Right atrium auricular region (tissue), 2 donors: ENCODE measurements at places on chromosomes 11 and 22.

DNA sequence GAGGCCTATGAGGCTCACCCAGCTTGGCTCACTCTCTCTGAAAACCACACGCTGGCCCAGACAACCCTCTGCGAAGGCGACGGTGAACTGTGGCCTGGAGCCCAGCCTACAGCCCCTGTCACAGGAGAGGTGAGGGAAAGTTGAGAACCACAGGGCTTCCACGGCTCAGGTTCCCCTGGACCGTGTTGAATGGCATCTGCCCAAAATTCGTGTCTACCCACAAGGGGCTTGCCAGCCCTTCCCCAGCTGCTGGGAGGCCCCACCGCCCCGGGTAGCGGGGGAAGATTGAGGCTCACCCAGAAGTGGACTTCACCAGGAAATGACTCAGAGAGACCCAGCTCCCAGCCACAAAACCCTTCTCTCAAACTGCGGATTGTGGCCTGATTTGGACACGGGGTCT, 197.1 kb downstream of the CTTN start:
- DNase-seq: no peak

DNA sequence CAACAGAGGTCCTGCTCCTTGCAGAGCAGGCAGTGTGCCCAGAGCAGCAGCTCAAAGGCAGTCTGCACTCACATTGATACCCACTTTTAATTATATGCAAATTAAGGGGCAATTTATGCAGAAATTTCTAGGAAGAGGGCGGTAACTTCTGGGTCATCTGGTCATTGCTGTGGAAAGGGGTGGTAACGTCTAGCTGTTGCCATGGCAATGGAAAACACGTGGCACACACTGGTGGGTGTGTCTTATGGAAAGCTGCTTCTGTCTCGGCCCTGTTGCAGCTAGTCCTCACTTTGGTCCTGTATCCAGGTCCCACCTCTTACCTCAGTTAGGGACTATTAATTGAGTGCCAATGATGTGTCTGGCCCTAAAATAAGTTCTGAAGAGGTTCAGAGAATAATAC, 36.8 kb downstream of the BARX2 start:
- DNase-seq: no peak

GRCh38 chr22:38973289-38974169, 8.6 kb upstream of the APOBEC3B start:
- DNase-seq: no peak

DNA sequence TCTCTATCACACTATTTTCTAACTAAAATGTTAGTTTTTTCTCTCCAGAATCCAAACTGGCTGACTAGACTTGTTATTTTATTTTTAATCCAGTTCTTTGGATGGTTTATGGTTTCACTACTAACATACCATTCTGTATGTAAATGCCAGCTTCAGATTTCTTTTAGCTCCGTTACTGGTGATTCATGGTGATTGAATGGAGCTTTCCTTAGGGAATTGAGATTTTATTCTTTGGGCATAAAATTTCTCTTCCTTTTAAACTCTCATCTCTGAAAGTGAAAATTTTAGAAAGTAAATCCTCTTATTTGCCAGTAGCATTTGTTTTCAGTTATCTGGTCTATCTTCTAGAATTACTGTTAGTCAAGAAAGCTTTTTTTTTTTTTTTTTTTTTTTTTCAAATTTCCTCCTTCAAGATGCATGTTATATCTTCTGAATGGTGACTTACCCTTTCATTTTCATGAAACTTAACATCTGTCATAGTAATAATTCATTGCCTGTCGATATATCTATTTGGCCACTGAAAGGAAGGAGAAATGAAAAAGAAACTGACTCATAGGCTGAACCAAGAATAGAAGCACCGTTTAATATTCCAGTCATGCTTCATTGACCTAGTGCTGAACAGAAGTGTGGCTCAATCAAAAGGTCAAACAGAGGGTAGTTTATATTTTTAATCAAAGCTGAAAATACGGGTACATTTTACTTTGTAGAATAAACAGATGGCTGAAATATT, 6.4 kb downstream of the ENDOD1 start:
- no peak for DNase-seq

DNA sequence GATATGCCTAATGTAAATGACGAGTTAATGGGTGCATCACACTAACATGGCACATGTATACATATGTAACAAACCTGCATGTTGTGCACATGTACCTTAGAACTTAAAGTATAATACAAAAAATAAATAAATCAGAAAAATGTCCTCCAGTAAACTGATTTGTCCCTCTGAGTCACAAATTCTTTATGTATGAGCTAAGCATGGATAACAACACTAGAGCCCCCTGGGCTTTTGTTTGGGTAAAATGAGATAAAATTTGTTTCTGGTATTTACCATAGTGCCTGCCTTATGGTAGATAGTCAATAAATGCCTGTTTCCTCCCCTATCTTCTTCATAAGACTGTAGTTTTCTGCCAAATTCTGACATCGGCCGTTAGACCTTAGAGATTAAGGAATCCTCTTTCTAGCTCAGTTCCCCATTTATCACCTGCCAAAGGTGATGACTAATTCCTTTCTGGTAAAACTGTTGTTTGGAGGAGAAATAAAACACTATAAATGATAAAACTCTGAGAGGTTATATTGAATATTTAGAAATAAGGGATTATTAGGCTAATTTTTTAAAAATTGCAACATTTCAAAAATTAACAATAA, 43.6 kb upstream of the LUZP2 start:
- no peak for DNase-seq
